Activated effector memory CD4-positive, alpha-beta T cell treated with anti-CD3 and anti-CD28 coated beads, Interleukin-2, amount 50 U/mL, for 16 hours (primary cell): ENCODE measurements at places on chromosomes 1 and 21.

GRCh38 chr1:117571496-117571895 lies 34.4 kb upstream of the TENT5C start:
- DNase-seq: no peak

DNA sequence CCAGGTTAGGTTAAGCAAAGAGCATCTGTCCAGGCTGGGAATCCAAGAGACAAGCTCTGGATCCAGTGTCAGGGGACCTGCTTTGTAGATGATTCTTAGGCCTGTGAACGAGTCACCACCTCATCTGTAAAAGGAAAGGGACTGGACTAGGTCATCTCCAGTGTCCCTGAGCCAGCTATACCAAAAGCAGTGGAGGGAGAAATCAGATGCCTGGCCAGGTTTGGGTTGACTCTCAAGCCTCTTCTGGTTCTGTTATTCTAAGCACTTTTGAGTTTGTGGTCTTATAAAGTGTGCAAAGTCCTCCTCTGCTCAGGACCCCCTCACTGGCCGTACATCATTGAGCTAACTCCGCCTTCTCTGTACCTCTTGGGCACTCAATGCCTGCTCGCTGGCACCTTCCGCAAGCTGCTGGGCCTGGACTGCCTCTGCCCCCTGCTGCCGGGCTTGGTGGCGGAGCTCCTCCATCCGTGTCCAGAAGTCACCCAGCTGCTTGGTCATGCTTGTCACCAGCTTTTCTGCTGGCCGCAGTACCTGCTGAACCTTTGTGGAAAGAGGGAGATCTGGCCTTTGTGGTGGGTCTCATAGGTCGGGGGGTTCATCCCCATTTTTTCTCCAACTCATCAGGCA lies 33.6 kb downstream of the CAMK1G start:
- no peak for DNase-seq

GRCh38 chr1:162397943-162398560 lies 13.9 kb downstream of the SH2D1B start:
- DNase-seq: no peak

DNA sequence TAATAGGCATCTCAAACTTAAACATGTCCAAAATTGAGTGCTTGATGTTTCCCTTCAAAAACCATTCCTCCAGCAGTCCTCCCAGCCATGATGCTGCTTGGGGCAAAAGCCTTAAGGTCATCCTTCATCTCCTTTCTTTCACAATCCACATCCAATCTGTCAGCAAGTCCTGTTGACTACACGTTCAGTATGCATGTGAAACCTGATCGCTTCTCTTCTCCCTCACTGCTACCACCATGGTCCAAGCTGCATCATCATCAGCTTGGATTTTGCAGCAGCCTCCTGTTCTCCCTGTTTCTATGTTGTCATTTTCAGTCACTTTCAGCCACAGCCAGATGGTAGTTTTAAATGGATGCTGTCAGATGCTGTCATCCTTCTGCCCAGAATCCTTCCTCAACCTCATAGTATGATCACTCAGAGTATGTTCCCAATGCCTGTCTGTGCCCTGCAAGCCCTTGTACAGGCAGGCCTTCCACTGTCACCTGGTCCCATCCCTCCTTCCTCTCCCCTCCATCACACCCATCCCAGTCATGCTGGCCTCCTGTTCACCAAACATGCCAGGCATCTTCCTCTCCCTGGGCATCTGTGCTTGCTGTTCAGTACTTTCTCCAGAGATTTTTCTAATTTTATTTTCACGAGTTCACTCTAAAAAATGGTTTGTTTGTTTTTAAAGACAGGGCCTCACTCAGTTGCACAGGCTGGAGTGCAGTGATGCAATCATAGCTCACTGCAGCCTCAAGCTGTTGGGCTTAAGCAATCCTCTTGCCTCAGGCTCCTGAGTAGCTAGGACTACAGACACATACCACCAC lies 66.0 kb downstream of the SYDE2 start:
- no peak for DNase-seq

GRCh38 chr1:206555473-206555935 lies 48.2 kb downstream of the RASSF5 start:
- peak; percentile 76 for DNase-seq

GRCh38 chr1:62725255-62725654 lies 37.1 kb upstream of the DOCK7 start:
- DNase-seq: no peak

DNA sequence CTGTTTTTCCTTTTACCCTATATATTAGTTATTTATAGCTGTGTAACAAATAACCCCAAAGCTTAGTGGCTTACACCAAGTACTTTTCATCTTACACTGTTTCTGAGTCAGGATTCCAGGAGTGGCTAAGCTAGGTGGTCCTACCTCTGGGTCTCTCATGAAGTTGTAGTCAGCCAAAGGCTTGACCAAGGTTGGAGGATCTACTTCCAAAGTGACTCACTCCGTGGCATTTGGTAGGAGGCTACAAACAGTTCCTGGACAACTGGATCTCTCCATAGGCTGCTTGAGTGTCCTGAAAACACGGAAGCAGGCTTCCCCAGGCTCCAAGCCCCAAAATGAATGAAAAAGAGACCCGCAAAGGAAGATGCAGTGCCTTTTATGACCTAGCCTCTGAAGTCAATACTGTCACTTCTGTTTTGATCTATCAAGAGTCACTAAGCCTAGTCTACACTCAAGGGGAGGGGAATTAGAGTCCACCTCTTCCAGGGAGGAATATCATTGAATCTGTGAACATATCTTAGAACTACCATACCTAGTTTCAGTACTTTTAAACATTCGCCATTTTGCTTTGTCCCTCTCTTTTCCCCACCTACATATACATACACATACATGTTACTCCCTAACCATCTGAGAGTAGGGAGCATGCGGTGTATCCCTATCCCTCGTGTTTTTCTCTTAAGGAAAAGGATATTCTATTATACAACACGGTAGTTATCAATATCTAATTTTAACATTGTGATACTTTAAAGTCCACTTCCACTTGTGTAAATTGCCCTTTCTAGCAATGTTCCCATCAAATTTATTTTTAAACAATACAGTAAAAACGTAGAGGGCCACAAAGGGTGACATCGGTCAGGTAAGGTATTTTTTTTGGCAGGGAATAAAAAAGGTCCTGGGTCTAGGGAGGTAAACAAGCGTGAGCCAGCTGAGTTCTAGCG lies 67.2 kb downstream of the SLC35A3 start:
- no peak for DNase-seq

DNA sequence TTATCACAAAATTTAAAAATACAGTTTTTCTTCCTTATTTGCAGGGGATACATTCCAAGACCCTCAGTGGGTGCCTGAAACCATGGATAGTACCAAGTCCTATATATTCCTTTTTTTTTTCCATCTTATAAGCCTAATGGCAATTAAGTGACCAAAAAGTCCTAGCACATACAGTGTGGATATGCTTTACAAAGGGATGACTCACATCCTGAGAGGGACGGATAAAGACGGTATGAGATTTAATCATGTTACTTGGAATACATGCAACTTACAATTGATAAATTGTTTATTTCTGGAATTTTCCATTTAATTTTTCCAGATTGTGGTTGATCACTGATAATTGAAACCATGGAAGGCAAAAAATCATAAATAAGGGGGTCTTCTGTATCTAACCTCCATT lies 181.2 kb upstream of the BRINP3 start:
- DNase-seq: no peak
